Activated T-cell treated with anti-CD3 and anti-CD28 coated beads for 48 hours (primary cell): ENCODE measurements at places on chromosomes 11 and 22.

- no peak for DNase-seq
Observed at GRCh38 chr11:100849901-100850235, 162.8 kb downstream of the ARHGAP42 start.

GRCh38 chr22:40498420-40499208 lies 128.2 kb downstream of the SGSM3 start:
- no peak for DNase-seq

DNA sequence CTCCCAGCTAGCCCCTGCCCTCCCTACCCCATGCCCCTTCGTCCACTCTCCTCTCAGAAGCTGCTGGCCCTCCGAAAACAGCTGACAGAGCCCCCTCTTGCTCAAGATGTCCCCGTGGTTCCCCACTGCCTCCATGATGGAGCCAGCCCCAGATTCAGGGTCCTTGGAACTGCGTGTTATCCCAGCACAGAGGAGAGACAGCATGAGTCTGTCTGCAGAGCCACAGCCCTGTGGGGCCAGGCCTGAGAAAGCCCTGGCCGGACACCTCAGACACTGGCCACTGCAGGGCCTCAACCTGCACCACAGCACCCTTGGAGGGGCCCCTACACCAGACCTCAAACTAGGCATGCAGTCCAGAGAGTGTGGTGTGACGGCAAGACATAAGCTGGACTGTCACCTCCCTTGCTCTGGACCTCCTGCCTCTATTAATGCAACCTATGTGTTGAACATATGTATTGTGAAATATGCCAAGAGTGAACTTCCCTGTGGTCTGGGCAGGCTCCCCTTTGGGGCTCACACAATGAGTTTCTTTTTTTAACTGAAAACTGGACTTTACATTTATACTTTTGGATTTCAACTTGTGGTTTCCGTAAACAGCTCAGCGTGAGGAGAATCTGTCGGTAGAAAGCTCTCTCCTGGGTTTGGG lies 9.6 kb downstream of the PNPLA5 start:
- no peak for DNase-seq

DNA sequence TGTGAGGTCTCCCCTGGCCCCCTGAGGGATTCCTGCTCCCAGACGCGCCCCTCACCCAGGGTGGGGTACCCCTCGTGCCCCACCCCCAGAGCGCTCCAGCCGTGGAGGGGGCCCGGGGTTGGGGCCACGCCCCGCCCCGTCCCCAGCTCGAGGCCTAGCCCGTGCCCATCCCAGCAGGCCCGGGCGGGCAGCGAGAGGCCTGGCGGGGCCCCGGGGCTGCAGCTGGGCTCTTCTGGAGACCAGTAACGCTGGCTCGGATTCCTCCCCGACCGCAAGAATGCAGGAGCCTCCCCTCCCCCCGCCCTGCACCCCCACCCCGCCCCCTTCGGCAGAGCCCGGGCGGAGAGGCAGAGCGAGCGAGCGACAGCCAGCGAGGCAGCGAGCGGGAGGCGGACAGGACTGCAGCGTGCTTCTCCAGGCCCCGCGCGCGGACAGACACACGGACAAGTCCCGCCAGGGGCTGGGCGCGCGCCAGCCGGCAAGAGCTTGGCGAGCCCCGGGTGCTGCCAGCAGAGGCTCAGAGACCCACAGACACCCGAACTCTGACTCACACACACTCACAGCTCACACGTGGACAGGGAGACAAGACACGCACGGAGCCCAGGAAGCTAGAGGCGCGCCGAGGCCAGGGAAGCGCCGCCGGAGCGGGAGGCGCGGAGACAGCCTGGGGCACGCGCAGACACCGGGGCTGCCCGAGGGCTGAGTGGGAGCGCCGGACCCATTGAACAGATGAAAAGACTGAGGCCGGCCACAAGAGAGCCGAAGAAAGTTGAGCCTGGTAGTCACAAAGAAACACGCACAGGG lies 15.2 kb downstream of the BCL9L start:
- no peak for DNase-seq

DNA sequence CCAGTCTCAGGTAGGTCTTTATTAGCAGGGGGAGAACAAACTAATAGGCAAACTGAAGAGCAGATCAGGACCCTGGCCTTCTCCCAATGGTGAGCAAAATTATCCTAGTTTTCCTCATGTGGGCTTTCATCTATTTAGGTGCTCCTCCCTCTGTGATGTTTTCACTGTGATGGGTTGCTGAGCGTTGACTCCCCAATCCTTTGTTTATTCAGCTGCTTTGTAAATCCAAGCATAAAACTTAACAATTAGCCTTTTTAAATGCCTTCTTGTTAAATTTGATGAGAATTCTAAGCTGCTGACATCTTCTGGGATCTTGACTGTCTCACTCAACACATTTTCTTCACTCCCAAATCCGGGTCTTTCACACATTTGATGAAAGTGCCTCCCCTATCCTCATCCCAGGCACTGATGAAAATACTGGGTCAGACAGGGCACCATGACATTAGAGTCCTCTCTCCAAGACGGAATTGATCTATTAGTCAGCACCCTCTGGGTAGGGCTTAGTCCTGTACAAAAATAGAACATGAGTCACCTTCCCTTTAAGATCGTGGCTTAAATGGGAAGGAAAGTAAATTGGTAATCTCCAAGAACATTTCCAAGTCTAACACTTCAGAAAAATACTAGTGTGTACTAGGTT lies 199.3 kb upstream of the ISX start:
- no peak for DNase-seq

DNA sequence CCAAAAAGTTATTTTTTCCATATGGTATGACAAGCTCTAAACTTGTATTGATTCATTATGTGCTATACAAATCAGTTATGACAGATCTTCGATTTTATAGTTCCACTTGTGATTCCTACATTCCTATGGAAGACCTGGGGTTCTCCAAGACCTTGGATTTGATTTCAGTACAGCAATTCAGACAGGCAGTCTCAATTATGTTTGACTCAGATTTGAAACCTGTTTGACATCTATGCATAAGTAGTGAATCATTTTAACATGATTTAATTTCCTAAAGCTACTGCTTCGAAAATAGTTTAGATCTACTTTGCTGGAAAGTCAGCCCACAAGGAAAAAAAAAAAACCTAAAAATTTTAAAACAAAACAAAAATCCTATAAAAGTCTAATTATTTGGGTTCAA lies 820.4 kb downstream of the LUZP2 start:
- DNase-seq: no peak

GRCh38 chr11:45440111-45440510 lies 154.0 kb upstream of the SYT13 start:
- no peak for DNase-seq

- no peak for DNase-seq
Observed at GRCh38 chr11:35937700-35938099, 6.2 kb upstream of the LDLRAD3 start.

DNA sequence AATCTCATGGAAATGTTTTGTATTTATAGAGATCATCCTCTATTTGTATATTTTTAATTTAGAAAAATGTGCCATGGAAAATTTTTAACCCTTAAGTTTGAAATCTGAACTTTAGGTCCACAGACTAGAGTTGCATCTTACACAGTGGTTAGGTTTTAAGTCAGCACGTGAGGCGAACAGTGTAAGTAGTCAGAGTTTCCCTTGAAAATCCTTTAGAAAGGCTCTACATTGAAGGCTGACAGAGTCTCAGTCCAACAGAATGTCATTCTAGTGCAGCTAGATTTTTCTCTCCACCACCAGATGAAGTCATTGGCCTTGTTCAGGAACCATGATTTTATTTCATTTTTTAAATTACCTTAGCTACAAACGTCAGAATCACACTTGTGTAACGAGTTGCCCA lies 18.7 kb downstream of the HMGXB4 start:
- no peak for DNase-seq

DNA sequence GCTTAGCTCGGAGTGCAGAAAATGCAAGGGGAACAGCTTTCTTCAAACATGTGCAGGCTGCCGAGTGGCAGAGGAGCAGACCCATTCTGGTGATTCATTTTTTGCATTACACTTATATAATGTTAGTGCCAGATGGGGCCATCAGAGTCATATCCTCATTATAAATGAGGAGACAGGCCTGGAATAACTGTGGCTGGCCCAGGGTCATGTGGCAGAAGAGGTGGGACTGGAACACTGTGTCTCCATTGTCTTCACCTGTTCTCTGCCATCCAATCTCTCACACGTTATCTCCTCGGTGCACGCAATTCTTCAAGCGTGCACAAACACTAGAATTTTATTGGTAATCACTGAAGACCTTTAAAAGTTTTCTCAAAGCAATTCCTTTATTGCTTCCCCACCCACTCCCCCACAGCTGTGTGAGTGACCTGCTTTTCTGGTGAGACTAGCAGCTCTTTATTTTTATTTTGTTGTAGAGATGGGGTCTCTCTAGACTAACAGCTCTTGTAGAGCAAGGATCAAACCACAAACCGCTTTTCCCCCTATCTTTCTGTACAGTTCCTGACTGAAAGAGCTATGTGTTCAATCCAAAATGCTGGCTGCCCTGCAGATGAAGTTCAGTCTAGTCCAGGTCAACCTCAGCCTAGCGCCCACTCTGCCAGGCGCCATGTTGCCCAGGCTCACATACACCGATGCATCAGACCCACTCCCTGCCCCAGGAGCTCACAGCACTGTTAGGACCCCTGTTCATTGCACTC lies 75.3 kb downstream of the ST3GAL4 start:
- DNase-seq: no peak

GRCh38 chr11:17695454-17696441 lies 23.6 kb upstream of the MYOD1 start:
- no peak for DNase-seq

DNA sequence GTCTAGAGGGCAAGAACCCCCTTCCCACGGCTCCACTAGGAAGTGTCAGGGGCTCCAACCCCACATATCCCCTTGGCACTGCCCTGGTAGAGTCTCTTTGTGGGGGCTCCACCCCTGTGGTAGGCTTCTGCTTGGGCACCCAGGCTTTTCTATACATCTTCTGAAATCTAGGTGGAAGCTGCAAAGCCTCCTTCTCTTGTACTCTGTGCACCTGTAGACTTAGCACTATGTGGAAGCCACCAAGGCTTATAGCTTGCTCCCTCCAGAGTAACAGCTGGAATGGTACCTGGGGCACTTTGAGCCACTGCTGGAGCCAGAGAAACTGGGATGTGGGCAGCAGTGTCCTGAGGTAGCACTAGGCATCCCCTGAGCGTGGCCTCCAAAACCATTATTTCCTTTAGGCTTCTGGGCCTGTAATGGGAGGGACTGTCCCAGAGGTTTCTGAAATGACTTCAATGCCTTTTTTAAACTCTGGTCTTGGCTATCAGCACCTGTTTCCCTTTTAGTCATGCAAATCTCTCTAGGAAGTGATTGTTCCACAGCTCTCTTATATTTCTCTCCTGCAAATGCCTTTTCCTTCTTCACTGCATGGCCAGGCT lies 68.4 kb downstream of the TRAF6 start:
- DNase-seq: no peak

DNA sequence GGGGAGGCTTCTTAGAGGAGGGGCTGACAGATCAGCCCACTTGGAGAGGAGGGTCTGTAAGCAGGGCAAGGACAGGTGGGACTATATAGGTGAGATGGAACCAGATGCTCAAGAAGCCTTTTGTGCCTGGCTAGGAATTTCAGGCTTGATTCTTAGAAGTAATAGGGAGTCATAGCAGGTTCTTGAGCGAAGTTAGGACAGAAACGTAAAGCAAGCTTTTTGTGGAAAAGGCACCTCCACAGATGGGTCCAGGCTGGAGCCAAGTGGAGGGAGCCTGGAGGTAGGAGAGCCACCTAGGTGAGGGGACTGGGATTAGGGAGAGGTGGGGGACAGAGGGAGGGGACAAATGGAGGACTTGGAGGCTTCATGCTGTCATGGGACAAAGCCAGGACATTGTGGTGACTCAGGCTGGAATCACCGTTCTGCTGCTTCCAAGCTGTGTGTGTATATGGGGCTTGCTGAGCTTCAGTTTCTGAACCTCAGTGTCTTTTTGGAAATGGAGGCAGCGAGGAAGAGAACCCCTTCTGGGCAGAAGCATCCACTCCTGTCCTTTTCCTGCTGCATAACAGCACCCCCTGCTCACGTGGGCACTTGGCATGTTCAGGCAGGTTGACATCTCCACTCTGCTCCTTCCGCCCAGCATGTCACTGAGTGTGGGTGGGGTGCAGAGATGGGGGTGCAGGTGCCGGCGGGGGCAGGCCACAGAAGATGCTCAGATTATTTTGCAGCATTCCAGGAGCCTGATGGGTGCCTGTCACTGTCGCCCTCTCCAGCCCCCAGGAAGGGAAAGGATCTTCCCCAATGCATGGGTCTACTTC lies 58.0 kb downstream of the MCM5 start:
- no peak for DNase-seq

- DNase-seq: no peak
Observed at GRCh38 chr11:110601936-110602335, 110.3 kb downstream of the ARHGAP20 start.

DNA sequence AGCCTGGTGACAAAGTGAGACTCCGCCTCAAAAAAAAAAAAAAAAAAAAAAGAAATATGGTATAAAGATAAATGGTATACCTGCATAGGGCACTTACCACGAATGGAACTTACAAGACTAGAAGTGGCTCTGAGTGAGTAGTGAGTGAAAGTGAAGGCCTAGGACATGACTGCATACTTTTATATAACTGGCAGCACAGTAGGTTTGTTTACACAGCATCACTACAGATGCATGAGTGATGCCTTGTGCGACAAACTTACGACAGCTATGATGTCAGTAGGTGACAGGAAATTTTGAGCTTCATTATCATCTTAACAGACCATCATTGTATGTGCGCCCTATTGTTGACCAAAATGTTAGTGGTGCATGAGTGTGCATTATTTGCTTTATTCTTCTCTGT lies 17.7 kb downstream of the XRCC6 start:
- DNase-seq: no peak

GRCh38 chr11:6269994-6270393 lies 10.4 kb downstream of the CCKBR start:
- no peak for DNase-seq

GRCh38 chr22:25172153-25172552 lies 27.5 kb upstream of the CRYBB3 start:
- peak; percentile 16 for DNase-seq

- no peak for DNase-seq
Observed at GRCh38 chr22:41907436-41908401, 7.2 kb downstream of the SHISA8 start.

GRCh38 chr22:34055525-34056200 lies 135.4 kb upstream of the LARGE1 start:
- no peak for DNase-seq

GRCh38 chr22:41481131-41481830 lies 12.4 kb downstream of the ACO2 start:
- no peak for DNase-seq

DNA sequence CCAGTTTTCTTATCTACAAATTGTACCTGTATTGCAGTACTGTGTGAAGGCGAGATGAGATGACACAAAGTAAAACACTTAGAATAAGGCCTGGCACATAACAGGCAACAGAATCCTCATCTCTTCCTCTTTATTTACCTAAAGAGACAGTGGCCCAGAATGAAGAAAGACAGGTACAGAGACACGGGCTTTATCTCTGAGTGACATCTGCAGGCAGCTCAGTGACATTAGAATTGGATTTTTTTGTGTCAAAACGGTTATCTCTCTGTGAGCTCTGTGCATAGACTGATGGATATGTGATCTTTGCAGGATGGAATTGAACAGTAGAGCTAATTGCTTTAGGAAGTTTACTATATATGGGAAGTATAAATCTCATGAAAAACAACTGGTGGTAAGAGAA lies 36.2 kb upstream of the TRPC6 start:
- no peak for DNase-seq
